ENCODE measurements at places on chromosomes 12 and 14.

- no peak for DNase-seq
Observed at GRCh38 chr12:68608191-68608590, 2.5 kb upstream of the RAP1B start.

DNA sequence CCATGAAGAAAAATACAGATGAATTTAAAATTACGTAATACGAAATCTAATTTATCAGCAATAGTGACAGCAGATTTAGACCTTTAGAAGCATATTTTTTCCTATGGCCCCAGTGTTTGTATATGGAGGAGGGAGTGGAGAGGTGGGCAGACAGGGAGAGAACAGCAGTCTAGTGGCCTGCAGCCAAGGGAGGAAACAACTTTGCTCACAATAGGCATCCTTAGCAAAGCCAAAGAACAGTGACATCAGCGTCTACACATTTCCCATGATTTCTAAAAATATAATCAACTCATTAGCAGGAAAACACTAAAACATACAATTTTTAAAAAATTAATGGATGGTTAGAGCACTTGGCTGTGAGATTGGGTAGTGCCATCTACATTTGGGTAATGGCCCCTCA lies 622.6 kb upstream of the ATP2B1 start:
- DNase-seq = no peak

- no peak for DNase-seq
Observed at GRCh38 chr14:23605931-23606585, 27.5 kb upstream of the JPH4 start.

- DNase-seq = no peak
Observed at GRCh38 chr14:88821378-88821777, 3.1 kb upstream of the TTC8 start.

DNA sequence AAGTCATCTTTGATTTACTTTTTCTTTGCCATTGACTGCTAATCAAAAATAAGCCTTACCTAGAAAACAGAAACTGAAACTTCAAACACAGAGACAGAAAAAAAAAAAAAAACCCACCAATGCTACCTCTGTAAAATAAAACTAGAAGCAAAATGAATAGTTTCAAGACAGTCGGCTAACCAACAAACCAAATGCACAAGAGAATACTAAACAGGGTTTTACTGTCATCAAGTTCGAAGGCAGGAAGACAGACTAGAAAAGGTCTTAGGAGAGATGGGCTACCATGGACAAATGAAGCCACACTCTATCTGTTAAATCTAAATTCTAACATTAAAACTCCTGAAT lies 59.5 kb downstream of the SEL1L start:
- DNase-seq = no peak

GRCh38 chr12:88468581-88468980 lies 111.7 kb downstream of the KITLG start:
- DNase-seq = no peak
